Bladder microvascular endothelial cell (primary cell): ENCODE measurements at places on chromosomes 2 and 18. TPM values are rescaled to one million over a fixed set of nuclear protein-coding genes. Genes with fewer than 3 reads are reported as not detected.

VWA3B gene
- total RNA-seq: not detected in 2 replicates

RGPD3 gene
- under 0.01 and 0.19 TPM in 2 replicates for total RNA-seq

SPDYA gene
- total RNA-seq: 0.32 and 1.3 TPM in 2 replicates

TANK gene
- total RNA-seq: 60.7 and 121 TPM in 2 replicates

LDLRAD4 gene
- 5.8 and 24.7 TPM in 2 replicates for total RNA-seq

CHPF gene
- total RNA-seq: 1.3 and 2.9 TPM in 2 replicates

MPV17 gene
- 32.4 and 55.7 TPM in 2 replicates for total RNA-seq

ACTR3 gene
- total RNA-seq: 107 and 384 TPM in 2 replicates

CBLN2 gene
- total RNA-seq: not detected in 2 replicates
